HAP-1 (cell line): ENCODE measurements at places on chromosomes 2 and 18.

DNA sequence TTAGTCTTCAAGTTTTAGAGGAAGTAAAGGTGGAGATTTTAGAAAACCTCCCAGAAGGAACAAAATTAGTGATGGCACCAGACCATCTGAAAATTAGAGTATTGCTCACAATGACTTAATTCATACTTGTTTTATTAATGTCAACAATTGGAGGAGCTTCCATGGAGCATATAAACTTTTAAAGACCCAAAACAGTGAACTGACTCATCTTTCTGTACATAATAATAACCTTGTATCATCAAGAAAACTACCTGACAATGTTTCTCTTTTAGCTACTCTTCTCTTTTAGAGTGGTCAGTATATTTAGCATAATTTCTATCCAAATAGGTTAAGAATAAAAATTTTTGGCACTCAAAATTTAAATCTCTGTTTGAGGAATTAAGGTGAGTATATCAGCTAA, 7.2 kb upstream of the ITGAV start:
- no peak for DNase-seq

DNA sequence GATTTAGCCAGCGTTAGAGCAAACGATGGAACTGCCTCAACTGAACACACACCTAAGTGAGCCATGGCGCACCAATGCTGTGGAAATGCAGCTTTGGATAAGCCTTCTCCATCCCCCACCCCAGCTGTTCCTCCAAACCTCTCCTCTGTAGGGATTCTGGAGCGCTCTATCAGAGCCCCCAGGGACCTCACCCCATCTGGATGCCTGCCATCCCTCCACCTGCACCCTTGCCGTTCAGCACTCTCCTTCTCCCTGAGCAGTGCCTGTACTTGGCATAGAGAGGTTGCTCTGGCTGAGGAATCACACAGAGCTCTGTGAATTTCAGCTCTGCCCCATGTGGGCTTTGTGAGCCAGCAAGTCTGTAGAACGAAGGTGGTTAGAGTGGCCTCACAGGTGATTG, 42.8 kb upstream of the INHBB start:
- DNase-seq = no peak

- no peak for DNase-seq
Observed at GRCh38 chr2:65120990-65121693, 8.8 kb downstream of the RAB1A start.

DNA sequence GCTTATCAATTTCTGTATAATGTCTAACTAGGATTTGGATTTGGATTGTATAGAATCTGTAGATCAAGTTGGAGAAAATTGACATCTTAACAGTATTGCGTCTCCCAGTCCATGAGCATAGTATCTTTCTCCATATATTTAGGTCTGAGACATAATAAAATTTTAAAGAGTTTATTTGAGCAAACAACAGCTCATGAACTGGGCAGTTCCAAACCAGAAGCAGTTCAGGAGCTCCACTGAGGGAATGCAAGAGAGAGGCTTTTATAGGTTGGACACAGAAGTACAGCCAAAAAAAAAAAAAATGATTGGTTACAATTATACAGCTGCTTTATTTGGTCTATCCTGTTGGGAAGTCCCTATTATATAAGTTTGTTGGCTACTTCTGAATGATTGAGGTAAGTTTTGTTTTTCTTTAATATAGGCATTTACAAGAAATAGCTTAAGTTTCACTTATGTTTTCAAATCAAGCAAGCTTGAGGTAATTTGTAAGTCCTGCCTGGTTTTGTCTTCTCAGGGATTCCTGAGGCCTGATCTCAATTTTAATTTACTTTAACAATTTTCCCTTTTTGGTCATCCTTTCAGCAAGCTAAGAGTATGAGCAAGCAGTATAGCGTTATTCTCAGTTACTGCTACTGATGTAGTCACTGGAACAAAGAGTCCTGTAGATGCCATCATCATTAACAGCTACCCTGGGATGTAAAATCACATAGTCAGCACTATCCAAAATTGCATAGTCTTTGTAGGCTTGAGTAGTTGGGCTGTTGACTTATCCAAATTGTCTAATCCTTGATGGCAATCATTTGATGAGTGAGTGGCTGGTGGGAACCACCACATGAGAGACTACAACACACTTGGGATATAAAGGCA, 27.5 kb upstream of the RUFY4 start:
- DNase-seq = no peak

GRCh38 chr2:98637401-98638147, 29.2 kb downstream of the UNC50 start:
- DNase-seq = no peak

GRCh38 chr2:38959938-38960608, 70.4 kb downstream of the ARHGEF33 start:
- no peak for DNase-seq

- DNase-seq = no peak
Observed at GRCh38 chr18:29979881-29980280, 1062.7 kb downstream of the DSC3 start.
